ENCODE measurements at places on chromosomes 7 and 10.
A peak's percentile ranks its signal among the peaks of the same experiment; 100 is the strongest.

- no peak for DNase-seq
Observed at GRCh38 chr10:108771106-108771505, 1152.2 kb downstream of the XPNPEP1 start.

- DNase-seq: no peak
Observed at GRCh38 chr10:26860102-26860442, 686 bp downstream of the ABI1 start.

DNA sequence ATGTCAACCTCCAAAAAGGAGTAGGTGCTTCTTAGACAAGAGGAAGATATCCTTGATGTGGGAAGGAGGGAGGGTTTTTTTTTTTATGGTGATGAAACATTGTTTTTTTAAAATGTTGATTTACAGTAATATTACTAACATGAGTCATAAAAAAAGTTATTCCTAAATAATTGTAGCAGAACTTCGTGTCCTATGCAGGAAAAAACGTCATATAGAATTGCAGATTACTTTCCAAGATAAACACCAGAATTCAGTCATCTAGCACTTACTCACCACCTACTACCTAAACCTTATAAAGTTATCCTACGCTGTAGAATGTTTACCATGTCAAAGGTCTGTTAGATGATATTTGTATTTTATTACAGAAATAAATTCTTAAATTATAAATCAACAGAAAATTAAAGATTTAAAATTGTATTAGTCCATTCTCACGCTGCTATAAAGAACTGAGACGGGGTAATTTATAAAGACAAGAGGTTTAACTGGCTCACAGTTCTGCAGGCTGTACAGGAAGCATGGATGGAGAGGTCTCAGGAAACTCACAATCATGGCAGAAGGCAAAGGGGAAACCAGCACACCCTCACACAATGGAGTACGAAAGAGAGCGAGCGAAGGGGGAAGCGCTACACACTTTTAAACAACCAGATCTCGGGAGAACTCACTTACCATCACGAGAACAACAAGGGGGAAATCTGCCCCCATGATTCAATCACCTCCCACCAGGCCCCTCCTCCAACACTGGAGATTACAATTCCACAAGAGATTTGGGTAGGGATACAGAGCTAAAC lies 105.2 kb upstream of the NEBL start:
- DNase-seq: no peak

GRCh38 chr10:51696251-51696650 lies 3.1 kb downstream of the CSTF2T start:
- DNase-seq: no peak

DNA sequence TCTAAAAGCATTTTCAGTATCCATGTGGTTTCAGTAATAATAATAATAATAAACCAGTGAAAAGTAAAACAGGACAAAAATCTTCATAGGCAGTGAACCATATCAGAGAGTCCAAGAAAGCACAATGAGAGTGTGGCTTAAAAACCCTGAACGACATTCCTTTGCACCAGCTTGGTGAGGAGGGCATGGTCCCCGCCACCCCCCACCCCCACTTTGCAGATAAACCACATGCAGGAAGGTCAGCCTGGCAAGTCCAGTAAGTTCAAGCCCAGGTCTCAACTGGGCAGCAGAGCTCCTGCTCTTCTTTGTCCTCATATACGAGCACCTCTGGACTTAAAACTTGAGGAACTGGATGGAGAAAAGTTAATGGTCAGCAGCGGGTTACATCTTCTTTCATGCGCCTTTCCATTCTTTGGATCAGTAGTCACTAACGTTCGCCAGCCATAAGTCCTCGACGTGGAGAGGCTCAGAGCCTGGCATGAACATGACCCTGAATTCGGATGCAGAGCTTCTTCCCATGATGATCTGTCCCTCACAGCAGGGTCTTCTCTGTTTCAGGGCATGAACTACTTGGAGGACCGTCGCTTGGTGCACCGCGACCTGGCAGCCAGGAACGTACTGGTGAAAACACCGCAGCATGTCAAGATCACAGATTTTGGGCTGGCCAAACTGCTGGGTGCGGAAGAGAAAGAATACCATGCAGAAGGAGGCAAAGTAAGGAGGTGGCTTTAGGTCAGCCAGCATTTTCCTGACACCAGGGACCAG lies 172.5 kb downstream of the EGFR start:
- no peak for DNase-seq

DNA sequence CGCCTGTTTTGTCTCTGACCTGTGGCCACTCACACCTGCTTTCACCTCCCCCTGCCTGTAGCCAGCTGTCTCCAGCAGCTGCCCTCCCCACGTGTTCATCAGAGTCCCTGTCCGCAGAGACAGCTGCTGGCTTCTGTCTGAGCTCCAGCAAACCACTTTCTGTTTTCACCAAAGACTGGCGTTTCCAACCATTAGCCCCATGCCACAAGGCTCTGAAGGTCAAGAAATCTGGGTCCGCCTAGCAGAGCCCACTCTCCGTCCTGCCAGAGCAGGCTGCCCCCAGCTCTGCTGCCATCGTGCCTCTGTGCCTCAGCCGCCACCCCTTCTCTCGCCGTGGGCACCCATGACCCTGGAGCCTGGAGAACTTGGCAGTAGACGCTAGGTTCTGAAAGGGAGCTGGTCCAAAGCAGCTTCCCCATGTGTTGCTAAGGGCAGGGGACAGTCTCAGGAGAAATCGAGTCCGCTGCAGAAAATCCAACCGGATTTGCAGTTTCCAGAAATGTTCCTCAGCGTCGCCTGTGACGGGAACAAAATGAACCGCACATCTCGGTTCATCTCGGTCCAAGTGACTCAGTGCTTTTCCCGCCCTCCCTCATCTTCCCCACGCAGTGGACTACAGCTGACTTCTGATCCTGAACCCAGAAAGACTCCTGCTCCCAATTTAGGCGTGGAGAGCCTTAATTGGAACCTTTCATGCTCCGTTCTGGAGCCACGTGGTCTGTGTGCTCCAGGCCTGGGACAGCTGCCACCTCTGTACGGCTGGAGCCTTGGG lies 28.0 kb downstream of the TMEM120A start:
- no peak for DNase-seq

- no peak for DNase-seq
Observed at GRCh38 chr7:115086146-115086841, 164.4 kb downstream of the MDFIC start.

DNA sequence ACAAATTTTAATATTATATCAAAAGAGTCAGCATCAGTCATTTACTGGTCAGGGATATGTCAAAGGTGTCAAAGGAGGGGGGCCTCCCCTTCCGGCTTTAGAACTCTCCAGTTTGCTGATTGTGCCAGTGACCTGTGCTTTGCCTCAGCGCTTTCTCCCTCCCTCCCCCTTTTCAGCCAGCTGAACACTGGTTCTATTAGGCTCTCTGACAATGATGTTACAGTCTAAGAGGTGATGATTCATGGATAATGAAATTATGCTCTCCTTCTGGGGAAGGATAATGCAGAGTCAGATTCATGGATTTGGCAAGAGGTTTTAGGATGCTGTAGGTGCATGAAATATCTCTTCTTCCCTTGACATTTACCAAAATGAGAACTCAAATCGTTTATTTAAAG lies 6.1 kb downstream of the LRRTM3 start:
- no peak for DNase-seq

DNA sequence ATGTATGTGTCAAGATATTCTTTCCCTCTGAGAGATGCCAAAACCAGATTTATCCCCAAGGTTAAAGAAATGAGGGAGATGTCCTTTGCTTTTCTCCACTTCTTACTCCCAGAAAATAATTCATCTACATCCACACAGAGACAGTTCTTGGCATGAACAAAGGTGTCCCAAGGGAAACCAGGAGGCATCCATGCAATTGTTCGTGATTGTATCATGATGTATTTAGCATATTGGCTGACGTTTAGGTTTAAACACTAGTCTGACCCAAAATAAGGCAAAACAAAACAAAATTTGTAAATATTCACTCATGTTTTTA lies 223.9 kb downstream of the C7orf25 start:
- DNase-seq: no peak

DNA sequence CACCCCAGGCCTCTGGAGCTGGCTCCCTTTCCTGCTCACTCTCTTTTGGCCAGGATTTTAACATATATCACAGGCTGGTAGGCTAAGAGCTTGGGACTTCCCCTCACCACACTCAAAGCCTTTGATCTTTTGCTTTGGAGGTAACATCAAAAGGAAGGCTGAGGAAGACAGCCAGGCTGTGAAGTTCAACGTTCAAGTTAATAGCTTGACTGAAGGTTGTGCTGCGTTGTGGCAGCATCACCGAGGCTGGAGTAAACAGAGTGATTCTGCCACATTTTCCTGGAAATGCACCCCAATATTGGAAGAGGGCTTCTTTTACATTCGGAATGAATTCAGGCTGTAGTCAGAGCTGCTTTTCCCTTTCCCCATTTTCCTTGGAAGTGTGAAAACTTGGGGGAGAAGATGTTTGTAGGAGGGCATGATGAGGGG lies 57.3 kb downstream of the TCF7L2 start:
- no peak for DNase-seq

DNA sequence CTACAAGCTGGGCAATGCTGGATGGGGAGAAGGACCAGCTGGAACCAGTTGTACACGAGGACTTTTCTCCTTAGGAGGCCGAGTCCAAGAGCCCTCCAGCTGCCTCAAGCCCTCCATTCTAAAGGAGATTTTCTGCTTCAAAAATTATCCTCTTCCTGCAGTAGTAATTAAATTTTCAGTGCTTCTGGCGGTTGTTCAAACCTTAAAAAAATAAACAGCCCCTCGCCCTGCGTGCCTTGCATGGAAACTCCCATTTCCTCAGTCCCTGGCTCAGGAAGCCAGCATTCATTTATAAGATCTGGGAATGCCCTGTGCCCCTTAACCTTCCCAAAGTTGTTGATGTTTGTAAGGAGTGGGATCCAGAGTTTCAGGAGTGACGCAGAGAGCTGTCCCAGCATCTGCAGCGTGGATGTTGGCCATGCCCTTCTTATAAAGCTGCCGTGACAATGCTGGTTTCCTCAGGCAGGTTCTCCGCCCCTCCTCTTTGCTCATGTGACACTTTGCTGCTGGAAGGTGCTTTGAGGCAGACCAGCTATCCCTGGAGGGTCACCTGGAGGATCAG lies 24.0 kb upstream of the ACTR3B start:
- peak; percentile 65 for DNase-seq

- no peak for DNase-seq
Observed at GRCh38 chr7:138864667-138865066, 66.7 kb upstream of the ATP6V0A4 start.

DNA sequence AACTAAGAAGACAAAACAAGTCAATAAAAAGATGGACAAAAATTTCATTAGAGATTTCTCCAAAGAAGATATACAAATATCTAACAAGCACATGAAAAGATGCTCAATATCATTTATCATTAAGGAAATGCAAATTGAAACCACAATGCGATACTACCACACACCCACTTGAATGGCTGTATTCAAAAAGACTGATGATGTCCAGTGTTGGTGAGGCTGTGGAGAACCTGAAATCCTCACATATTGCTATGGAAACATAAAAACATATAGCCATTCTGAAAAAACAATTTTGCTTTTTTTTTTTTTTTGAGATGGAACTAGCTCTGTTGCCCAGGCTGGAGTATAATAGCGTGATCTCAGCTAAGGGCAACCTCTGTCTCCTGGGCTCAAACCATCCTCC lies 124.1 kb upstream of the LAMB4 start:
- DNase-seq: no peak

DNA sequence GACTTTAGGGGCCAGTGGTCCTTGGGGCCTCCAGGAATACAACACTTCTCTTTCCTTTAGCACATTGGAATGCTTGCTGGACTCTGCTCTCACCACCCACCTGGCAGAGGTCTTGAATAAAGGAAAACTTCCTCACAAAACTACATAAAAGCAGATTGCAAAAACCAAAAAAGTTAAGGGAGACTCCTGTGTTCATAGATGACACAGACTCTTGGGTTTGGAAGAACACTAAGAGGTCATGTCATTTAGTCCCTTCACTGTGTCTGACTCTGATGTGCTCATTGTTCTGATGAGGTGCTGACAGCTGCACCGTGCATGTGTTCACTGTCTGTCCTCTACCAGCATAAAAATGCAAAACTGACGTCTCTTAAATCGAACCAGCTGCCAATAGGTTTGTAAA lies 11.4 kb downstream of the BLNK start:
- DNase-seq: no peak

GRCh38 chr7:100484673-100485045 lies 932 bp downstream of the NYAP1 start:
- no peak for DNase-seq

DNA sequence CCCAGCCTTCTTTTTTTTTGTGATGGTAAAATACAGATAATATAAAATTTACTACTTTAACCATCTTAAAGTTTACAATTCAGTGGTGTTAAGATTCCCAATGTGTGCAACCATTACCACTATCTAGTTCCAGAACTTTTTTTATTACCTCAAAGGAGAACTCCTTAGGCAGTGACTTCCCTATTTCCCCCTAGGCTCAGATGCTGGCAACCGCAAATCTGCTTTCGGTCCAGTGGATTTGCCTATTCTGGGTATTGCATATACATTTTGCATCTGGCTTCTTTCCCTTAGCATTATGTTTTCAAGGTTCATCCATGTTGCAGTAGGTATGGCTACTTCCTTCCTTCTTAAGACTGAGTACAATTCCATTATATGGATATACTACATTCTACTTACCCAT lies 56.5 kb downstream of the AFAP1L2 start:
- DNase-seq: no peak

DNA sequence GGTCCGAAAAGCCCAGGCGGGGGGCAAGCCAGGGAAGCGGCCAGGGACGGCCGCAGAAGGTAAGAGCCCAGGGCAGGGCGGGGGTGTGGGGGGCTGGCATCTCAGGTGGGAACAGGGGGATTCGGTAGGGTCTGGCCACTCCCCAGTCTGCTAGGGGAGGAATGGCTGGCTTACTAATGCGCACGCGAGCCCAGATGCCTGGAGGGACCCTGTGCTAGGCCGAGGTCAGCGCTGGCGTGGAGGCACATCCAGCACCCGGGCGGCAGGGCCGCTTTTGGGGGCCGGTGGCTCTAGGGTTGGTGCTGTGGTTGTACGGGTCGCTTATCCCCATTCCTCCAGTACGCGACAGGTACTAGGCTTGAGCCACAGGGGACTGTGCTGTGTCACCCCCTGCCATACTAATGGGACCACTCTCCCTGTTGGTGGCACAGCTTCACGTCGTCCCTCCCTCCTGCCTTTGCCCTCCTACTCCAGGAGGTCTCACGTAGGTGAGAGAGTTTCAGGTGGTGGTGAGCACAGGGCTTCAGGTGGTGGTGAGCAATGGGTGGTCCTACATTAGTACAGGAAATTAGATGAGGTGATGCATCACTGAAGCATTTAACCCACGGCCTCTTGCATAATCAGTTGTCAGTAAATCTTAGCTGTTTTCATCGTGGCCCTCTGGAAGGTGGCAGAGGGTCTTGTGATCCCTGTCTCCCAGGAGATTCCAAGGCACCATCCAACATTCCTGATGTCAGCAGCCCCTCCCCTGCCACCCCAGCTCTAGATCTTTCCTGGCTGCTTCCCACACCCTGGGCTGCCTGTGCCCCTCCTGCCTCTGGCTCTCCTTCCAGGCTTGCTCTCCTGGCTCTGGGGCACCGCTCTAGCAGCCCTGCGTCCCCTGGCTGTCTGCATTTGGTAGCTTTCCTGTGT lies 971 bp downstream of the AEBP1 start:
- no peak for DNase-seq
